ENCODE measurements at places on chromosomes 2 and 18.

DNA sequence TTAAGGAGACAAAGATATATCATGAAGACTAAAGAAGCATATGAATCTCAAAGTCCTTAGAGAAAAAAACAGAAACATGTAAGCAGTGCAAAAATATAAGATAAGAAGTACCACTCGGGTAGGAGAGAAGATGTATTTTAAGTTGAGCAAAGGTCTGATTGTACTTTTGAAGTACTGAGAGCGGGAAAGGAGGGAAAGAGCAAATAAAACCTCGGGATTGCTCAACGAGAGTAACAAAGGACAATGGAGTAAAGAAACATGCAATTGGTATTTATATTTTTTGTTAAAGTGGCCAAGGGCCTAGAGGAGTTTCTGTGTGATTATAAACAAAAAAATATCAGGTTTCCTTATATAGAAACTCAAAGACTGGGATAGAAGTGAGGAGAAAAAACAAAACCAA lies 251.9 kb downstream of the LNPK start:
- DNase-seq: no peak

- DNase-seq: no peak
Measured at GRCh38 chr2:83826577-83826976, 632.5 kb downstream of the SUCLG1 start.

DNA sequence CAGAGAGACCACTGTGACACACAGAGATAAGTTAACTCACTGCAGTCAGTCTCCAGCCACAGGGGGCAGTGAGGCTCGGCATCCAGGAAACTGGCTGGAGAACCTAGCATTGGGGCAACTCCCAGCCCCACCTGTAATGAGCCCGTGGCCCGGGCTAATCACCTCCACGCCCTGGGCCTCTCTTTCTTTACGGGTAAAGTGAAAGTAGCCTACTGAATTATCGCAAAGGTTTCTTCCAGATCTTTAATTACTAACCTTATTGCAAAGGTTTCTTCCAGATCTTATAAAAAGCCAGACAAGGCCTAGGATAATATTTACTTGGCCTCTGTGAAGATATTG lies 45.7 kb upstream of the ACAA2 start:
- no peak for DNase-seq

DNA sequence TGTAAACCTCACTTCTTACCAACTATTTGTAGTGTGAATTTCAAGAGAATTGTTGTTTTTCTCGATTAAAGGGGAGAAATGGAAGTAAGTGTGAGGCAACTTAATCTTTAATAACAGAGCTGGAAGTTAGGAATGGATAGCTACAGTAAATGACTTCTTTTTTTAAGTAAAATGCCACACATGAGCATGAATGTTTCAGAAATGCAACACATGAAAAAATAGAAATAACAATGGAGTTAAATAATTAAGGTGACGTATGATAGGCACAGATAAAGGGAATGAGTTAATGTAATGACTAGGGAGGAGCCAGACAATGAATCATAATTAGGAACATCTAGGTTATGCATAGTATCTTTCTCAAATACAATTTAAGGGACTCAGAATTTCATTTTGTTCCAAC lies 3.4 kb downstream of the REL start:
- no peak for DNase-seq

DNA sequence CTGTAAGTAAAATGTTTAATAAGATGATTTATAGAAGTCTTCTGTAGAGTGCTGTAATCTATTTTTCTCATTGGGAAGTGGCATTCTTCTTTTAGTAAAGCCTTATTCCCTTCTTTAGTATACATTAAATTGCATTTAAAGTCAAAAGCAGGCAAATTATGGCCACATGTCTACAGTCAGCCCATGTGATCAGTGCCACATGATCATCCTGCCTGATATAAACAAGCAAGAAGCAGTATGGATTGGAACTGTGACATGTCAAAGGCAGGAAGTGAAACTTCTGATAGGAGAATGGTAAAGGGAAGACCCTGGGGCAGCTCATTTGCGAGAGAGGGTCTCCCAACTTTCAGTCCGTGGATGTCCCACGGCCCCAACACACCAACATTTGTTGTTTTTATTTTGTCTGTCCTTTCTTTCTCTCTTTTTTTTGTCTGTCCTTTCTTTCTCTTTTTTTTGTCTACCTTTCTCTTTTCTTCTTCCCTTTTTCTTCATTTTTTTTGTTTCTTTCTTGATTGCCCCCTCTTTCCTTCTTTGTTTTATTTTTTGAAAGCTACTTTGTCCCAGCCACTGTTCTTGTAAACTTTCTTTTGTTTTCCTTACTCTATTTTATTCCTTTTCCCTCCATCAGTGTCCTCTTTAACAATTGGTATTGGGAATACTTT lies 154.9 kb downstream of the DTNA start:
- no peak for DNase-seq

Measured in stimulated activated CD8-positive, alpha-beta memory T cell treated with anti-CD3 and anti-CD28 coated beads, Interleukin-2, amount 100 ng/mL, for 1 hour (primary cell).